ENCODE measurements at places on chromosomes 1 and 21. TPM values are rescaled to one million over a fixed set of nuclear protein-coding genes. Genes with fewer than 3 reads are reported as not detected.

GBP1 gene
- 8.6 TPM for polyA plus RNA-seq

CDC7 gene
- 26.1 TPM for polyA plus RNA-seq

FAM151A gene
- 39.5 TPM for polyA plus RNA-seq

OR6K3 gene
- polyA plus RNA-seq: not detected

COA7 gene
- 13.5 TPM for polyA plus RNA-seq

MSH4 gene
- 0.21 TPM for polyA plus RNA-seq

- DNase-seq: no peak
Measured at GRCh38 chr1:240414237-240414636, 197.7 kb downstream of the GREM2 start.

GRCh38 chr1:169060919-169061639 is 45.4 kb upstream of the ATP1B1 start:
- no peak for DNase-seq

- no peak for DNase-seq
Measured at GRCh38 chr1:169795687-169796086, 980 bp upstream of the METTL18 start.

- no peak for DNase-seq
Measured at GRCh38 chr1:29195881-29196291, 14.2 kb upstream of the SRSF4 start.

GRCh38 chr1:178417858-178418257 is 78.9 kb downstream of the CLEC20A start:
- no peak for DNase-seq

GRCh38 chr1:52567943-52568342 is 15.1 kb upstream of the TUT4 start:
- DNase-seq: no peak

GRCh38 chr21:18522181-18522972 is 118.8 kb upstream of the TMPRSS15 start:
- peak; percentile 12 for DNase-seq

DNA sequence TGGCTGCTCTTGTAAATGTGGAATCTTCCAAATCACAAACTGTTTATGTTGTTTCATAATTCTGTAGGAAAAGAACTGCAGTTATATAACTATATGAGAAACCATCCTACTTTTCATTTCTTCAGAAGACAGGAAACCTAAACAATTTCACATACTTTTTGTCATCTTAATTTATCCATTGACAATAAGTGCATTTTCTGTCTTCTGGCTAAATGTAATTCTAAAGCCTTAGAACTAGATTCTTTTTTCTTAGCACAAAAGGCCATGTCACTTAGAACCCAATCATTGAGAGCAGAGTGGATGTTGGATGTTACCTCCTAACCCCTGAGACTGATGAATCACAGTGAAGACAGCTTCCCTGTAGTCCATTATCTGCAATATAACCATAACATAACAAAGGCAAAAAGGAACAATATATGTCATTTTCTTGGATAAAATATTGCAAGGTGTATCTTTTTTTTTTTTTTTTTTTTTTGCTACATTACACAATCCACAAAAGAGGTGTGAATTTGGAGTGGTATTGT is 410.2 kb upstream of the PRMT6 start:
- DNase-seq: no peak

DNA sequence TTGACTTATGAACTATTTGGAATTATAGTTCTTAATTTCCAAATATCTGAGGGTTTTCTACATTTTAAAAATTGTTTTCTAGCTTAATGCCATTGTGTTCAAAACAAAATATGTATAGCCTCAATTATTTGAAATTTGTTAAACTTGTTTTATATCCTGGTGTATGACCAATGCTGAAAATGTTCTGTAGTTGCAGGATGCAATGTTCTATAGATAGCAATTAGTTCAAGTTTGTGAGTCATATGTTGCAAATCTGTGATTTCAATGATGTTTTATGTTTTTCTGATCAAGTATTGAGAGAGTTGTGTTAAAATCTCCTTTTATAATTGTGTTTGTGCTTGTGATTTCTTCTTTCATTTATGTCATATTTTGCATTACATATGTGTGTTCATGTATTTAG is 517.5 kb downstream of the ADGRL2 start:
- DNase-seq: no peak

GRCh38 chr1:179034720-179035119 is 9.0 kb downstream of the FAM20B start:
- DNase-seq: no peak

DNA sequence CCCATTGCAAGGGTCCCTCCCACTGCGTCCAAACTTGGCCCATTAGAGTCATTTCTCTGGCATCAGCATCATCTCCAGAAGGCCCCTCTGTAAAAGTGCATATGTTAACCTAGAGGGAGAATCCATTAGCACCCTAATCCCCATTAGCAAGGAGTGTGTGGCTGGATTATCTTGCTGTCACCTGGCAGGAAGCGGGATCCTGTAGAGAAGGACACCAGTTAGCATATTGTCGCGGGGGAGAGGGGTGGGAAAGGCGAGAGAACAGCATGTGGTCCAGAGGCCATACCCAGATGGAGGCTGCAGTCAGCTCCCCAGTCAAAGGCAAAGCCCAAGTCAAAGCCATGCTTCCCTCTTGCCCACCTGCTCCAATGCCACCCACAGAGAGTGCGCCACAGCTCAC is 64.0 kb downstream of the OLIG1 start:
- DNase-seq: no peak

All from renal pelvis (tissue), 12 donors.